ENCODE measurements at places on chromosomes 1 and 21. TPM values are rescaled to one million over a fixed set of nuclear protein-coding genes. Genes with fewer than 3 reads are reported as not detected.

DNA sequence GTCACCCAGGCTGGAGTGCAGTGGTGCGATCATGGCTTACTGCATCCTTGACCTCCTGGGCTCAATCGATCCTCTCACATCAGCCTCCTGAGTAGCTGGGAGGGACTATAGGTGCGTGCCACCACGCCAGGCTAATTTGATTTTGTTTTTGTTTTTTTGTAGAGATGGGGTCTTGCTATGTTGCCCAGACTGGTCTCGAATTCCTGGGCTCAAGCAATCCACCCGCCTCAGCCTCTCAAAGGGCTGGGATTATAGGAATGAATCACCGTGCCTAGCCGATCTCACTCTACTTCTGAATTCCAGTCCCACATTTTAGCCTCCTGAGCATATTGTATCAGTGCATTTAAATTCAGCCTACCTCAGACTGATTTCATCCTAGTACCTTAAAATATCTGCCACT is 1.8 kb downstream of the CTXND2 start:
- no peak for DNase-seq

The AK5 gene
- 1.1 TPM for total RNA-seq

DNA sequence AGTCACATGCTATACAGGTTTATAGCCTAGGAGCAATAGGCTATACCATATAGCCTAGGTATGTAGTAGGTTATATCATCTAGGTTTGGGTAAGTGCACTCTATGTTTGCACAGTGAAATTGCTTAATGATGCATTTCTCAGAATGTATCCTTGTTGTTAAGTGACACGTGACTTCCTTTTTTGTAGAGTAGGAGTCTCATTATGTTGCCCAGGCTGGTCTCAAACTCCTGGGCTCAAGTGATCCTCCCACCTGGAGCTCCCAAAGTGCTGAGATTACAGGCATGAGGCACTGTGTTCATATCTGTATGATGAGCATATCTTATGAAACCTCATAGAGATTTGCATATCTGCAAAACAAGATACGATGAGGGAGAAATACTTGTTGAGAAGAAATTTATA is 13.8 kb upstream of the ABCB10 start:
- DNase-seq = no peak

- no peak for DNase-seq
Observed at GRCh38 chr1:231278100-231278790, 37.2 kb downstream of the GNPAT start.

The TNFRSF8 gene
- total RNA-seq = not detected

- no peak for DNase-seq
Observed at GRCh38 chr1:228048659-228049298, 33.7 kb upstream of the ARF1 start.

The IFNAR2 gene
- total RNA-seq = 10.8 TPM
